ENCODE measurements at places on chromosomes 1 and 21.

- no peak for DNase-seq
These were observed 65.2 kb downstream of the SYT2 start for GRCh38 chr1:202645097-202645476.

GRCh38 chr1:185309566-185309965 lies 7.5 kb downstream of the IVNS1ABP start:
- no peak for DNase-seq

DNA sequence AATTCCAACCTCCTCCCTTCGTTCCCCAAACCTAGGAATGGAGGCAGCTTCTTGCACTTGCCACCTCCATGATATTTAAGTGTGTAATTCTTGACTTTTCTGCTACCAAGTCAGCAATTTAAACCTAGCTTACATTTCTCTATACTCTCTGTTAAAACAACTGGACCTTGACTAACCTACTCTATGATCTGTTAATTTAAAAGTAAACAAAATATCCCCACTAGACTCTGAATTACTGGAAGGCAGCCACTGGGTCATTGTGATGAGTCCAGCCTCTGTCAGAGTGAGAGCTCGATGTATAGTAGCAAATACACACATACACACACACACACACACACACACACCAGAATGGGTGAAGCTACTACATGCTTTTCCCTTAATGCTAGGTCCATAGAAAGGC lies 40.0 kb upstream of the DHCR24 start:
- no peak for DNase-seq

GRCh38 chr1:205199090-205199930 lies 12.2 kb downstream of the DSTYK start:
- DNase-seq = no peak

DNA sequence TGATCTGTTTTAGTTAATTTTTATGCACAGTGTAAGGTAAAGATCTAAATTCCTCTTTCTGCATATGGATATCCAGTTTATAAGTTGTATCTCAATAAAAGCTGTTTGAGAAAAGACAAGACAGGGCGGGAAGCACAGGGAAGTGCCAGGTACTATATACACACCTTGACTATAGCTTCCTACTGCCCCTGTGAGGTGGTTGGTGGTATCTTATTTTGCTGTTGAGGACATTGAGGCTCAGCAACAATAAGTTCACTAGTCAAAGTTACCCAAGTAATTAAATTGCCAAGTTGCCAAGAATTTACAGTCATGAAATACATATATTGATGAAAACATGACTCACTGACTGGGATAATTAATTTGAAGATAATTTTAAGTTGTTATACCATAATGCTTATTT lies 109.1 kb downstream of the CD247 start:
- DNase-seq = no peak

GRCh38 chr1:160724465-160725242 lies 13.0 kb upstream of the CD48 start:
- DNase-seq = no peak

DNA sequence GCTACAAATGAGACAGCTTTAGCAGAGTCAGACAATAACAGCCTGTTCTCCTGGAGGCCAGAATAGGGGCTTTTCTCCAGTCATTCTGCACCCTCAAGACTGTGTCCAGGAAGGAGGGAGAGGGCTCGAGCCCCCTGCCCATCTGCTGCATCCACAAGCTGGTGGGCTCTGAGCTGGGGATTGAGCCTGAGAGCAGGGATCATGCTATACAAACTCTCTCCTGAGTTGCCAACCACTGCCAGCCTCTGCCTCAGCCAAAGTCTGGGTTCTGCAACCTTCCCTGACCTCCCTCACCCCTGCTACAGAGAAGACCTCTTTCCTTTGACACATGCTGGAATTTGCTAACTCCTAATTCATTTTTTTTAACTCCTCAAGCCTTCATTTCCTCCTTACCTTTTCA lies 14.8 kb upstream of the PPM1J start:
- DNase-seq = no peak

DNA sequence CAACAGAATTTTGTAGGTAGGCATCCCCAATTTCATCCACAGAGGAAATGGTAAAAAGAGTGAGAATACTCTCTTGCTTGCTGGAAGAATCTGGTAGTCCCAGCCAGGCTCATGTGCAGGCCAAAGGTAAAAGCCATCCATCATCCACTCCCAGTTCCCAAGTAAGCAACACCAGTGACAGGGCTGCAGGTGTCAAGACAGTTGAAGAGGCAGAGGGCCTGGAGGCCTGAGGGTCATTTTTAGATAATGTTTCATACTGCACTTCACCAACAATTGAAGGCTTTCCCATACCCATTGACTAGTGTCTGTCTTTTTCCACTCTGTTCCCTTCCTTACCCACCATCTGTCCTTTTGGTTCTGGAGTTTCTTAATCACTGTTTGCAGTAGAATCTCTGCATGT lies 141.7 kb upstream of the L1TD1 start:
- no peak for DNase-seq

DNA sequence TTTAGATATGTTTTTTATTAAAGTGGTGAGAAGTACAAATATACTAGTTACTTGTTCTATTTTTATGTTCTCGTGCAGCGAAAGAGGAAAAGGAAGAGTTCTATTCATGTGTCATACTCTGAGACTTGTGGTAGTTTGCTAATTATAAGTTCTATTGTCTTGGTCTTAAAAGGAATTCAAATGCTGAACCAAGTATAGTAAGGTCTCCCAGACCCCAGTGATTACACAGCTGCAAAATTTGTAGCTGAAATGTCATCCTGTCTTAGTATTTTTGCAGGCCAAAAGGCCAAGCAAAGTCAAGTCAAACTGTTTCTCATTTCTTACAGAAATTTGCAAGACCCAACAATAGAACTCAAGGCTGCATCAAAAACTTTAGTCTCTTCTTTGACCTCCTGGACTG lies 268.7 kb downstream of the CHRM3 start:
- no peak for DNase-seq

DNA sequence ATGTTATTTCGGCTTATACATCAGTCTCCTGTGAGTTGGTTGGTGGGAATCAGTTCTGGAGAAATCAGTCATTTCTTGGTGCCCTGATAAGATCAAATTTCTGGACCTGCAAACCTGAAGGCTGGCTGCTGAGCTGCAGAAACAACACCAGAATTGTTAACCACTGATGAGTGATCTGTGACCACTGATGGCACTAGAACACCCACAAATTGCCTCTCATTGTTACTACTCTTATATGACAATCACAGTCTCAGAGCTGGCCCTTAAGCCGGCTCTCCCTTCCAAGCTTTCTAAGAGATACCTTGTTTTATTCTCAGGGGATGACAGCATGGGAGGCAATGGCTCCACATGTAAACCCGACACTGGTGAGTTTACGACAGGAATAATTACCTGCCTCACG lies 1.9 kb downstream of the C1orf162 start:
- no peak for DNase-seq

DNA sequence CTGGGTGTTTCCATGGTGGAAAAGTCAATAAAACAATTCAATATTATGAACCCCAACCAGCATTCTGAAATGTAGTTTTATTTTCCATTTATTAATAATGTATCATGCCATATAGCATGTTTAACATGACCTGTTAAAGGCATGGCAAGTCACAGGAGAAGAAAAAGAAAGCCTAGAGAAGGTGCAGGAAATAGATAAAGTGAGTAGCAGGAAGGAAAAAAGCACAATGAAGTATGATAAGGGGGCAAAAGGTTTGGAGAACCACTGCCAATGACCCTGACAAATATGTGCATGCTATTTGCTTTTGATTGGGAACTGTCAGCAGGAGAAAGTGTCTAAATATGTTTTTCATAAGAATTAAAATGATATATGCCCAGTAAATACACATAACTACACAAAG lies 85.6 kb downstream of the HMCN1 start:
- DNase-seq = no peak

DNA sequence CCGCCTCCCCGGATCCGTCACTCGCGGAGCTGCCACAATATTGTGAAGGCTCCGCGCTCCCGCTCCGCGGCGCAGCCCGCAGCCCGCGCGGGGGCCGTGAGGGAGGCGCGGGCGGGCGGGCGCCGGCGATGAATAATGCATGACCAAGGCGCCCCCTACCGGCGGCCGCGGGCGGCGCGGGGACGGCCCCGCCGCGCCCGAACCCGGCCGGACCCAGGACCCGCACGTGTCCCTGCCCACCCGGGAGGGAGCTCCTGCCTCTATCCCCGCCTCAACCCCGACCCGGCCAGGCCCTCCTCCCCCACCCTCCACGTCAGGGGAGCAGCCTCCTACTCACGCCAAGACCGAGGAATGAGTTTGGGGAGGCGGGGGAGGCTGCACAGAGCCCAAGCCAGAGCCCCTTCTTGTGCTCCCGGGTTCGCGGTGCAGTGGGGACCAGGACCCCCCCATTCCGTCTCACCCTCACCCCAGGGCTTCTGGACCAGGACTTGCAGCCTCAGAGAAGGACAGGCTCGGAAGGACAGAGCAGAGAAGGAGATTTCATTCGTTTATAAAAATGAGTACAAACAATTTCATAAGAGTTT lies 70.8 kb upstream of the CASZ1 start:
- peak; percentile 54 for DNase-seq

- peak; percentile 91 for DNase-seq
These were observed 1.6 kb upstream of the MMP23B start for GRCh38 chr1:1630191-1630964.

DNA sequence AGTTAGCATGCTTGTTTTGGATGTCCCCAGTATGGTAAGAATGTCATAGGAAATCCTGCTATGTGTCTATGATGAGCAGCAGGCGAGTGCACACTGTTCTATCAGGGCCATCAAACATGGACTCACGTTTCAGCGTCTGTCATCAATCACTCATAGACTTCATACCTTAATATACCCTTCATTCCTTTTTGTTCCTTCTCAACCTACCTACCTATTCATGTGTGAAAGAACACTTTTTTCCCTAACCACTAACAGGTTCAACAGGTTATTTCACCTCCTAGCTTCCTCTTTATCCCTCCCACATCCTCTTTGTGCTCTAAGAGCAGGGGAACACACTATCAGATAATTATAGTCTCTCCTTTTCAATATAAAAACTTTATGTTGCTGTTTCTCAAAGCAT lies 300.6 kb downstream of the TM2D1 start:
- DNase-seq = no peak

DNA sequence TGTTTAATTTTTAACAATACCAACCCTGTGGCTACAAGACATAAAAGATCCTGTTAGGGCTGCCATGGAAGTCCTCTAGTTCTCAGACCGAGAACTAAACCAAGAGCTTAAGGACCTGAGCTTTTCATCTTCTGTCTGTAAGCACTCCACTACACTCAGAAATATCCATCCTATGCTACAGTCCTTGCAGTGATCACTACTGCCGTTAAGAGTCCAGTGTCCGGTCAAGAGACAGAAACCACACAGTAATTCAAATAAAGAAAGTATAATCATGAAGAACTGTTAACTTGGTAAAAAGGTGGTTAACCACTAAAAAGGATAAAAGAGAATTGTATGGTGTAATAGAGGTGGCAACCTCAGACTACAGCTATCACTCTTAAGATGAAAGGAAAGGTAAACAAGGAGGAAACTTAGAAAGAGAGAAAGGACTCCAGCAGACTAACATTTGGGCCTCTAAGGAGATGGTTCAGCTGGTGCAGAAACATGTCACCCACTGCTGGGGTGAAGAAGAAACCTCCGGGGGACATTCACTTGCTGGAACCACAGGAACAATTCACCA lies 22.1 kb upstream of the PRDX6 start:
- DNase-seq = no peak

GRCh38 chr1:36199934-36200741 lies 24.1 kb upstream of the THRAP3 start:
- DNase-seq = no peak

GRCh38 chr1:12654657-12655056 lies 10.8 kb downstream of the AADACL4 start:
- no peak for DNase-seq

GRCh38 chr1:12477936-12478611 lies 139.9 kb downstream of the DHRS3 start:
- no peak for DNase-seq

- no peak for DNase-seq
These were observed 20.6 kb downstream of the TP73 start for GRCh38 chr1:3672971-3673361.

DNA sequence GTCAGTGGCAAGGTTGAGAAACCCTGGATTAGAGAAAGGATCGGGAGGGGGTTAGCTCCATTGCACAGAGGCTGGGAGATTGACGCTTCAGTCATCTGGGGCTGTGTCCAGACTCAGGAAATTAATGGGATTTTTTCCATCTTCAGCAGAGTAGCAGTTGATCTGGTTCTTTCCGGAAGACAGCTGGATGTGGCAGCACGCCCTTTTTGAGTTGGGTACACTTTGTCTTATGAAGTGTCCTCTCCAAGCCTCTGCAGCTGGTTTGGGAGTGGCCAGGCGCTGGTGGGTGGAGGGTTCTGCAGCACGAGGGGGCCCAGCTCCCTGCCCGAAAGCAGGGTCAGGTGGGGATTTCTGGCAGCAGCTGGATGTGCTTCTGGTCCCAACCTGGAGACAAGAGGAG lies 95.1 kb downstream of the TAS1R2 start:
- DNase-seq = no peak

- peak; percentile 33 for DNase-seq
These were observed 6.1 kb downstream of the SKI start for GRCh38 chr1:2233997-2234761.

DNA sequence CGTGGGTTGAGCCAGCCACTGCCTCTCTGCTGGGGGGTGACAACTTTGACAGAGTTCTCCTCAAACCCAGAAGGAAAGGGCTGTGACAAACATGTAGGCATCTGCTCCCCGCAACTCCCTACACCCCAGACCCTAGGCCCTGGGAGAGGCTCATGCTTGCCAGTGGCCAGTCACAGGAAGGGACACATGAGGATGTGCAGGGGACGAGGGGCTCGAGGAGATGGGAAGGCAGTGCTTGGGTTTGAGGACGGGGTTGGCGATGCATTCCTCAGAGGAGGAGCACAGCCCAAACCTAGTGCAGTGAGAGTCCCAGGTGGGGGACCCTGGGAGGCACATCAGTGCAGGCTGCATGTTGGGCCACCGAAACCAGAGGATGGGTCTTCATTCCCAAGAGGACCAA lies 62.1 kb downstream of the STUM start:
- no peak for DNase-seq

GRCh38 chr1:154420961-154421924 lies 16.1 kb downstream of the IL6R start:
- no peak for DNase-seq

DNA sequence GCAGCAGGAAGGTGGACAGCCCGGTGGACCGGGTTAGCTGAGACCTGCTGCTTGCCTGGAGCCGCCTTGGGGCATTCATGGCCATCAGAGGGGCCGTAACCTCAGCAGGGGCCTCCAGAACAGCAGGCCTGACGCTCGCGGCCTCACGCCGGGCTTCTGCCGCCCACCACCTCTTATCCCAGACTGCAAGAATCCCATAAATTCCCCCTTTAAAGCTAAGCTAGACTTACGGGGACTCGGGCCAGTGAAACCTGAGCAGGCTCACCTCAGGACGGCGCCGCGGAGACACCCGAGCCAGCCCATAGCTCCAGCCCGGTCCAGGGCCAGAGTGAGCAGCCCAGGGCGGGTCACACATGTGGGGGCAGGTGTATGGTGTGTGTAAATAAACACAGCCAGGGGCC lies 132.3 kb downstream of the GLIS1 start:
- no peak for DNase-seq

DNA sequence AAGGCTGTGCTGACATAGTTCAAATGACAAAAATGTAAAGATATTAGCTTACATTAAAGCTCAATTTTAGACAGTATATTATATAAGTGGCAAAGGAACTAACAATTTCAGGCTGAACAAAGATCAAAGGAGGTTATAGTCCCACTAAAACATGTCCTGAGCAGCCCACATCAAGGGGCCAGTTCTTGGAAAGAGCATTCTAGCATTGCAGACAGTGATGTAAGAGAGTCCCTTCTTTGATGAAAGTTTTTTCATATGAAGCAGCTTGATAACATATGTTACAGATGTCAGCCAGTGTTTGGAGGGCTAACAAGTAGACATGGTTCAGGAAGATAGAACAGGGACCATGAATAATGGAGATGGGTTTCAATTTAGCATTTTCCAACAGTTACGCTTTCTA lies 301.7 kb downstream of the NTNG1 start:
- DNase-seq = no peak
